ENCODE measurements at places on chromosomes 11 and 22.
A peak's percentile ranks its signal among the peaks of the same experiment; 100 is the strongest.

DNA sequence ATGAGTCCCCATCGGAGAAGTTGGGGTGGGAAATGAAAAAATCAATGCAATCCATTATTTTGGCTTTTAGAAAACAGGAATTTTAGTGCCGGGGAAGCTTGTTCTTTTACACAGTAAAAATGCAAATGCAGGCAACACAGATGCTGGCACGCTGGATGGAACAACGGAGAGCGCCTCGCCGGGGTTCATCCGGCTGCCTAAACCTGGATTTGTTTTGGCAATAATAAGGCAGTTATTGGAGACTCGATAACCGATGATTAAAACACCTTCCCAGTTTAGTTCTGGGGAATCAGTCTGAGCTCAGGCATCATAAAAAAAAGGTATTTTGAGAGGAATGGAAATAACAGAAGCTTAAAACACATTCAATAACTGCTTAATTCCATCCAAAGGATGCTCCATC lies 2.9 kb downstream of the DSCAML1 start:
- DNase-seq = no peak

DNA sequence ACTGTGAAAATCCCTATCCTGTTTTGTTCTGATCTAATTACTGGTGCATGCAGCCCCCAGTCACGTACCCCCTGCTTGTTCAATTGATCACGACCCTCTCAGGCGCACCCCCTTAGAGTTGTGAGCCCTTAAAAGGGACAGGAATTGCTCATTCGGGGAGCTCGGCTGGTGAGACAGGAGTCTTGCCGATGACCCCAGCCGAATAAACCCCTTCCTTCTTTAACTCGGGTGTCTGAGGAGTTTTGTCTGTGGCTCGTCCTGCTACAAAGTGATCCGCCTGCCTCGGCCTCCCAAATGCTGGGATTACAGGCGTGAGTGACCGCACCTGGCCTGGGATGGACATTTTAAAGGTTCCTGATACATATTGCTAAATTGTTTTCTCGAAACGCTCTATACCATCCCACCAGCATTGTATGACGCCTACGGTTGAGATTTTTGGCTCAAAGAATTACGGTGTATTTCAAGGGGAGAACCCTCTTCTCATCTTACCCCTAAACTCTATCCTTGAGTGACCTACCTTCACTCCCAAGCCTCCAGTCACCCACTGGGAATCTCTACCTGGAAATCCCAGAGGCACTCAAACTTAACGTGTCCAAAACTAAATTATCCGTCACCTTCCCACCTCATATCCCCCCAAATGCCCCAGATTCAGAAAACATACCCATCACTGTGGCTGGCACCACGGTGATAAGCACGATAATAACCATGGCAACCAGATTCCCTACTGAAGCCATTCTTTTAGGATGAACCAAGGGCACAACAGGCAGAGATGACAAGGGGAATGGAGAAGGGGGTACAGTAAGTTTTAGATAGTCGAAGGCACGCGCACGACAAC lies 789 bp upstream of the POLA2 start:
- no peak for DNase-seq

DNA sequence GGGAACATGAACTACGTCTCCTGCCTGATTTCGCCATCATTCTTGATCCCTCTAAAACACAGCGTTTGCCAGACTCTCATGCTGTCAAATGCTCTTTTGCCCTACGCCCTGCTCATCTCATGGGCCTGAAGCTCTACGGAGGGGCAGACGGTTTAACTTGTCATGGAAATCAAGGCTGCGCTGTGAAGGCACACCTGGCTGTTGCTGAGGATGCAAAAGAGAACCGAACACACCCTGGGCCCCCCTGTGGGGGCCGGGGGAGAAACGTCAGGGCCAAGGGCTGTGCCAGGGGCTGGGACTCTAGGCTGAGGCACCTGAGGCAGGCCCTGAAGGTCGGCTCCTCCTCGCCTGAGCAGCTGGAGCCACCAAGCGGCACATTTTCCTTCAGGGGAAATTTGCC lies 957.2 kb downstream of the BRD1 start:
- no peak for DNase-seq

DNA sequence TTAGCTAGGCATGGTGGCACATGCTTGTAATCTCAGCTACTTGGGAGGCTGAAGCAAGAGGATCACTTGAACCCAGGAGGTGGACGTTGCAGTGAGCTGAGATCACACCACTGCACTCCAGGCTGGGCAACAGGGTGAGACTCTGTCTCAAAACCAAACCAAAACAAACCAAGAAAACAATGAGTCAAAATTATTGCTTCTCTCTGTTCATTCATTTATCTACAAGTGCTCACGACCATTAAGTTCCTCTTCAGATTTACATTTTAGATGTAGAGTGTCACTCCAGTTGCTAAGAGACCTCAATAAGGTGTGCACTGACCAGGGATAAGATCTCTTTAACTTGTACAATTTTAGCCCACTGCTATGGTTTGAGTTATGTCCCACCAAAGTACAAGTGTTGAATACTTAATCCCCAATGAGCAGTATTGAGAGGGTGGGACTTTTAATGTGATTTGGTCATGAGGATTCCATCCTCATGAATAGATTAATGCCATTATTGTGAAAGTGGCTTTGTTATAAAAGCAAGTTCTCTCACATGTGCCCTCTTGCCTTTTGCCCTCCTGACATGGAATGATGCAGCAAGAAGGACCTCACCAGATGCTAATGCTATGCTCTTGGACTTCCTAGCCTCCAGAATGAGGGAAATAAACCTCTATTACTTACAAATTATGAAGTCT lies 7.8 kb downstream of the HNRNPUL2 start:
- no peak for DNase-seq

GRCh38 chr11:111575740-111576139 lies 26.5 kb upstream of the SIK2 start:
- DNase-seq = no peak

DNA sequence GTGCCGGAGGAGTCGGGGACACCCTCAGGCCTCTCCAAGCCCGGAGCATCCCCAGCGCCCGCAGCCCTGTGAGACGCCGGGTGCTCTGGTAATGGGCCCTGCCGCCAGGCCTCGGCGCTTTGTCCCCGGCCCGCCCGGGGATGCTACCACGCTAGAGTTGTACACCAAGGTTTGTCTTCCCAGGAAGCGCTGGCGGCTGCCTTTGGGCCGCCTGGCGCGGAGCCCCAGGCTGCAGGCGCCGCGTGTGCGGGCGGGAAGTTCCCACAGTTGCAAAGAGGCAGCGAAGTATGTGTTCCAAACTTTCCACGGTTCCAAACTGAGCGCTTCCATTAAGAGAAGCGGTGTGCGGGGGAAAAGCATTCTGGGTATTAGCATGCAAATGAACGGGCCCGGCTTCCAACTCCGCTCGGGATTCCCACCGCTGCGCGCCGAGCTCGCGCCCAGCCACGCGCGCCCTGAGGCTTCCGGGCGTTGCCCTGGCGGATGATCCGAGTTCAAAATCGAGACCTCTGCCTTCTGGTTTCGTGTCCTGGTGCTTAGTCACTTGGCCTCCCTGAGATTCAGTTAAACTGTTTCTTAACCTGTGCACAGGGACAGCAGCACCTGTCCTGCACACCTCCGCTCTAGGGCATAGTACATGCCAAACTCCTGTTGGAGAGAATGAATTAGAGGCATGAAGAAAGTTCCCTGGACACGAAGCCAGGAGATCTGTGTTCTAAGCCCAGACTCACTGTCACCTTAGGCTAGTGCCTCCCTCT lies 1.3 kb upstream of the PATZ1 start:
- DNase-seq = peak; percentile 63

- no peak for DNase-seq
These were observed 3.8 kb downstream of the DCPS start for GRCh38 chr11:126307706-126308105.

- no peak for DNase-seq
These were observed 1.1 kb downstream of the THAP12 start for GRCh38 chr11:76379807-76380158.

- peak; percentile 97 for DNase-seq
These were observed at the start of gene PHRF1 for GRCh38 chr11:575996-576768. Gene PHRF1, plus strand, starts transcription at chr11:576470. Its CDS starts 5,043 bp downstream, at chr11:581513.

DNA sequence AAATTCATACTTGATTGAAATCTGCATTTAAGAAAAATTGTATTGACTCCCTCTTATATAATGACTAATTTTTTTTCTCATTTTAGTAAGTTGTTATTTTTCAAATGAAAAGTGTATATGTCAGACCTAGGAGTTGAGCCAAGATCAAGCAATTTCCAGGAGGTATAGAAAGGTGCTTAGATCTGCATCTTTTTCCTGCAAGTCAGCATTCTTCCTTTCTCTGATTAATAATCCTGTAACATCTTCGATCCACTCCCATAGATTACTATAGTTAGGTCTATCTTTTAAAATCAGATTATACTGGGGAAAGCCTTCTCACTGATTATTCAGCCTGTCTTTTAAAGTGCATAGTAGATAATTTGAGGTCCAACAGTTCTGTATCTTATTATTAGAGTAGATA lies 12.7 kb downstream of the HOATZ start:
- DNase-seq = no peak

- DNase-seq = peak; percentile 88
These were observed at the start of gene SYTL2 for GRCh38 chr11:85810871-85811611. Gene SYTL2, minus strand, starts transcription at chr11:85811141. Its CDS starts 53,416 bp downstream, at chr11:85757725.

GRCh38 chr11:117424781-117425180 lies 97.1 kb downstream of the CEP164 start:
- DNase-seq = no peak

DNA sequence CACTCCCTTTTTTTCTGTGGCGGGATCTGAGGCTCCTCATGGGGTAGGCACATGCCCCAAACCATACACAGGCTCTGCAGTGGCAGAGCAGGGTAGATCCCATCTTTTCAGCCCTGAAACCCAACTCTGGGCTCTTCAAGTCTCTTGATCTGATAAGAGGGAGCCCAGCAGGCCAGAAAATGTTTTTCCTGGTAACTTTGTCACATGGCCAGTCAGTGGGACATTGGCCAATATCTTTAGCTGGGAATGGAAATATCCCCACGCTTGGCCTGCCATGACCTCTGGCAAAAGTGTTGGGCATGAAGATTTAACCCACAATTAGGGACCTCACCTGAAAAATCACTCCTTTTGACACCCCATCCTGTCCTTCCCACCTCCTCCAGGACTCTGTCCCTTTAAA lies 8.1 kb downstream of the INPP5J start:
- no peak for DNase-seq

DNA sequence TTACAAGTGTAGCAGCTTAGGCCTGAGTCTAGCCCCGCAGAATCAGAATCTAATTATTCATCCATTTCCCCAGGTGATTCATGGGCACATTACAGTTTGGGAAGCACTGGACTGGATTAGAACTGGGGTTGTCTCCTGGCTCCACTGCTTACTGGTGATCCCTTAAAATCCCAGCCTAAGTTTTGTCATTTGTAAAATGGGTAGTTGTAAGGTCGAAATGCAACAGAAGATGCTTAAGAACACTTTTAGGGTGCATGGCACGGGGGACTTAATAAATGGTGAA lies 1.3 kb downstream of the STX3 start:
- DNase-seq = no peak

- DNase-seq = no peak
These were observed 31.0 kb downstream of the CADM1 start for GRCh38 chr11:115473167-115473566.

DNA sequence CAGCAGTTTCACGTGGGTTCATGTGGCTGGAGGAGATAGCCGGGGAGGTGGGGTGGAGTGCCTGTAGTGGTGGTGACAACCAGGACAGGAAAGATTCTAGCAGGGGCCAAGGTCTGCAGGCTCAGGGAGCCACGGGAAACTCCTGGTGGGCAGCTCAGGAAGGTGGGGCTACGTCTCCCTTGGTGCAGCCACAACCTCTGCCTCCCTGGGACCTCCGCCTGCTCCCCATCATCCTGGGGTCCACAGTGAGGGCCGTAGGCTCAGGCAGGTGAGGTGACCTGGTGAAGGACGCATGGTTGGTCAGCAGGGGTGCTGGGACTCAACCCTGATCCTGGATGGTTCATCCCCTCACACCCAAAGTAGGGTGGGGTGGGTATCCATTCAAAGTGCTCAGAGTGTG lies 524.1 kb downstream of the TBC1D22A start:
- no peak for DNase-seq

DNA sequence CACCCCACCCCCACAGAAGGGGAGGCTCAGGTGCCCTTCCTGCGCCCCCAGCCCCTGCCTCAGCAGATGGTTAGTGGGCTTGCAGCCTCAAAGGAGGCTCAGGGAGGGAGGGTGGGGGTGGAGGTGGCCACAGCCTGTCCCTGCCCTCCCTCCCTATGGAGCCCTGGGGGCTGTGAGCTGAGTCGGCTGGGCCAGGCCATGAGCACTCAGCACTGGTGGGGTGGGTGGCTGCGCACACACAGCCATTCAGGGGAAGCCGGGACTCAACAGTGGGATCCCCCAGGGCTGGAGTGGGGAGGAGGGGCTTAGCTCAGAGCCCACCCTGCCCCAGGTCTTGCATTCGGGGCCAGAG lies 50.2 kb downstream of the FLRT1 start:
- DNase-seq = no peak

DNA sequence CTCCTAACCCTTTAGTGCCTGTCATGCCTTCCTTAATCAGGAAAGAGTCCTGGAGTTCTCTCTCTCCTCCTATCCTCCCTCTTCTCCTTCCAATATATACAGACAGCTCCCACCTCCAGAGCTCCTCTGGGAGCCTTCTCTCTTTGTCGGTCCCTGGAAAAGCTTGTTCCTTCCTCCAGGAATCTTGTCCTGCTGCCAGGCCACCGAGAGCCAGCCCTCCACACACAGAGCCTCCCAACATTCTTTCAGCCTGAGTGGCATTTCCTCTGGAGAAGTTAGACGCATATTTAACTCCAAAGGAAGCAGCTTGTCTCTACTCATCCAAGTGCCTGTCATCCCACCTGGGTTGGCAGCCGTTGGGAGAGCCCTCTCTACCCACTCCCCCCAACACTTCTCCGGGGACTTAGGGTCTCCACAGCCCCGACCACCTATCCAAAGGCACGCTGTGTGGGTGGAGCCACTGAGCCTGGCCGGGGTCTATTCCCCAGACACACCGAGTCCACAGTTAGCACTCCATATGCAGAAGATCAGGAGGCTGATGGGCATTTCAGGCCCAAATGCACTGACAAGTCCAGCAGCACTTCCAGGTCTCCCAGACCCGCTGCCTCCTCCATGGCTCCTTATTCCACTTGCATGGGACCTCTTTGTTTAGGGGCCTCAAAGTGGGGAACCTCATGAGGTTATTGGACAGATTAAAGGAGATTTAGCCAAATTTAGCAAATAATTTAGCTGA lies 31.1 kb downstream of the DKK3 start:
- no peak for DNase-seq

GRCh38 chr11:14347494-14347893 lies 11.5 kb downstream of the RRAS2 start:
- no peak for DNase-seq

DNA sequence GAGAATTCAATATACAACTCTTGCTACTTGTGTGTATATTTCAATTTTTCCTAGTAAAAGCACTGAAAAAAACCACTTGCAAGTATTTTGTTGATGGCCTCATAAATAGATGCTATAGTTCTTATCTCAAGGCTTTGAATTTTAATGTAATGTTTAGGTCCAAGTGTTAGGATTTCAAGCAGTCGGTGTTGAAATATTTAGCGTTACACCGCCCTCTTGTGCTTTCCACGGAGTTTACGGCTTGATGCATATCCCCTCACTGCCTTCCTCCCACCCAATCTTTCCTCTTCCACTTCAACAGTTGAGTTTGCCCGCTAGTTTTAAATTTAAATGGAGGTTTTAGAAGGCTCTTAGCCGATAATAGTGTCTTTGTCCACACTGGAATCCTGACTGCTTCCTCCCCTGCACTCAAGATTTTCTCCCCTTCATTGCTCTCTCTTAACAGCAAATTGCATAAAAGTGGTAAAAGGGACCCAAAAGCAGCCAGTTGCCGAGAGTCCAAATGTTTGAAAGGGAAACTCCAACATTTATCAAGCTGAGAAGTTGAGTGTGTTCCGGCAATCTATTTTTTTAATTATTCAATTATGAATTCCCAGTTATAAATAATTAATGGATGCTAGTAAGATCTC lies 25.9 kb upstream of the HTATIP2 start:
- DNase-seq = no peak

GRCh38 chr22:49370627-49371301 lies 456.9 kb downstream of the BRD1 start:
- no peak for DNase-seq

All from activated T-cell treated with anti-CD3 and anti-CD28 coated beads, Interleukin-2, amount 50 U/mL, for 72 hours (primary cell).